Ammon's horn (tissue), 1 donor: ENCODE measurements at places on chromosomes 7 and 10.
A peak's percentile ranks its signal among the peaks of the same experiment; 100 is the strongest.

DNA sequence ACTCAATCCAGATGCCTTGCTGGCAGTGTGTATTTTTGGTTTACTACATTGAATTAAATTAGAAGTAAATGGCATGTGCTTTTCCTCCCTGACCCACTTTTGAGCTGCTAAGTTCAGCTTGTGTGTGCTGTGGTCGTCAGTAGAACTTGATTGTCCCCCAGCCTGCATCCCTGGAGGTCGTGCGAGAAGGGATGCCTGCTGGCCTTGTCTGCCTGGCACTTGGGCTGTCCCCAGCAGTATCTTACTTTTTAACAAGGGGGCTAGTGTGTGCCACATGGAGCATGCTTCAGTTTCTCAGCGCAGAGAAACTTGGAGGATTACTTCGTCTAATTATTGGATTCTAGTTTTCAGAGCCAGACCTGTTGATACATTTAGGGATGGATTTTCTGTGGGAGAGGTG is 80.2 kb downstream of the ADCY1 start:
- DNase-seq, result no peak

DNA sequence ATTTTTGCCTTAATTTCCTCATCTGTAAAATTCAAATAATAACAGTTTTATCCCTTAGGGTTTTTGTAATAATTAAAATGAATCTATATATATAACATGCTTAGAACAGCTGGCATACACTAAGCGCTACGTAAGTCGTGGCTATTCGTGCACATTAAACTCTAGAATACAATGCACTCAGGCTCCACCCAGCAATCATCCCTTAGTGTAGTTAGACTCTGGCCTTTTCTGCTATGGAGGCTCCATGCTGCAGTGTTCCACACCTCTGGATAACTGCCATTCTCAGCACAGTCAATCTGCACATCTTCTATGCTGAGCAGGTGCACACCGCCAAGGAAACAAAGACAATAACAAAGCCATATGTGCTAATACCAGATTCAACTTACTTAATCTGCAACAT is 92.9 kb downstream of the IPMK start:
- DNase-seq, result no peak

DNA sequence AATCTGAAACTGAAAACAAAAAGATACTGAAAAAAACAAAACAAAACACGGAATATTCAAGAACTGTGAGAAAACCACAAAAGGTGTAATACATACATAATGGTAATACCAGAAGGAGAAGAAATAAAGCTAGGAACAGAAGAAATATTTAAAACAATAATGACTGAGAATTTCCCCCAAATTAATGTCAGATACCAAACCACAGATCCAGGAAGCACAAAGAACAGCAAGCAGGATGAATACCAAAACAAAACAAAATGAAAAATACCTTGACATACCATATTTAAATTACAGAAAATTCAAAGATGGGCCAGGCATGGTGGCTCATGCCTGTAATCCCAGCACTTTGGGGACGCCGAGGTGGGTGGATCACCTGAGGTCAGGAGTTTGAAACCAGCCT is 57.7 kb upstream of the PARD3 start:
- no peak for DNase-seq

DNA sequence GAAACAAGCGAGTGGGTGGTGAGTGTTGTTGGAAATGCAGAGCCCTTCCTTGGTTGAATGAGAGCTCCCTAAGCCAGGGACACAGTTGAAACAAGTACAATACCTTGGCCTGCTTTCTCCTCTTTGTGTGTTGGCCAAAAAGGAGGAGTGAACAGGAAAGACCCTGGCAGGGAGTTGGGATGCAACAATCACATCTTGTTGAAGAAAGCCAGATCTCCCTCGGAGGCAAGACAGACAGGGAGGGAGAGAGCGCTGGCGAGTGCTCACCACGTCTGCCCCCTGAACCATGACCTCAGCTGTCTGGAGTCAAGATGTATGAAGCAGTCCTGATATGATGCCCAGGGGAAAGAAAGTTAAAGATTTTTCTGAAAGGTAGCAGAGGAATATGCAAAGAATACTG is 66.8 kb downstream of the ADAM12 start:
- DNase-seq, result no peak

DNA sequence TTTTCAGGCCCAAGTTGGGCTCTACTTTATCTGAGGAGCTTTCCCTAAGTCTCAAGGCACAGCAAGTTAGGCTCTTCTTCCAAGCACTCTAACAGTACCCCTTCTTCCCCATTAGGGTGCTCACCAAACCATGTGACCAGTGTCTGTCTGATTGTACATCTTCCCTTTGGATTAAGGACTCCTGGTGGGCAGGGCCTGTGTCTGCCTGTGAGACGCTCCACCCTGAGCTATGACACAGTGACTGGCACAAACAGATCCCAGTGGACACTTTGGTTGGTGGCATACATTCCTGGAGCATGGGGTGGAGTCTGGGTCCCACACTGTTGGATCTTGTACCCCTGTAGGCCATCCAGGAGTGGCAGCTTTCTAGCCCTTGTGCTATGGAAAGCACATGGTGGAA is 23.8 kb downstream of the PLPP4 start:
- DNase-seq, result no peak

DNA sequence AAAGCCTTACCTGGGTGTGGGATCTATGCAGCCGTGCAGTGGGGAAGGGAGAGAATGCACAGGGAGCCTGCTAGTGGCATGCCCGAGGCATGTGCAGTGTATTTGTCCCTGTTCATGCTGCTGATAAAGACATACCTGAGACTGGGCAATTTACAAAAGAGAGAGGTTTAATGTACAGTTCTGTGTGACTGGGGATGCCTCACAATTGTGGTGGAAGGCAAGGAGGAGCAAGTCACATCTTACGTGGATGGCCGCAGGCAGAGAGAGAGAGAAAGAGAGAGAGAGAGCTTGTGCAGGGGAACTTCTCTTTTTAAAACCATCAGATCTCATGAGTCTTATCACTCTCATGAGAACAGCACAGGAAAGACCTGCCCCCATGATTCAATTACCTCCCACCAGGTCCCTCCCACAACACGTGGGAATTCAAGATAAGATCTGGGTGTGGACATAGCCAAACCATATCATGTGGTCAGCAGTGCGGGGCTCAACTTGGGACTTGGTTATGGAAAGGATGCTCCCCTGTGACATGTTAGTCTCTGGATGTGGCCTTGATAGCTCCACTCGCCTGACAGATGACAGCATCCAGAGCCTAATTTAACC is 128.9 kb downstream of the DOCK1 start:
- DNase-seq, result no peak

GRCh38 chr7:106757846-106758245 is 96.9 kb upstream of the CCDC71L start:
- DNase-seq, result peak; percentile 8

DNA sequence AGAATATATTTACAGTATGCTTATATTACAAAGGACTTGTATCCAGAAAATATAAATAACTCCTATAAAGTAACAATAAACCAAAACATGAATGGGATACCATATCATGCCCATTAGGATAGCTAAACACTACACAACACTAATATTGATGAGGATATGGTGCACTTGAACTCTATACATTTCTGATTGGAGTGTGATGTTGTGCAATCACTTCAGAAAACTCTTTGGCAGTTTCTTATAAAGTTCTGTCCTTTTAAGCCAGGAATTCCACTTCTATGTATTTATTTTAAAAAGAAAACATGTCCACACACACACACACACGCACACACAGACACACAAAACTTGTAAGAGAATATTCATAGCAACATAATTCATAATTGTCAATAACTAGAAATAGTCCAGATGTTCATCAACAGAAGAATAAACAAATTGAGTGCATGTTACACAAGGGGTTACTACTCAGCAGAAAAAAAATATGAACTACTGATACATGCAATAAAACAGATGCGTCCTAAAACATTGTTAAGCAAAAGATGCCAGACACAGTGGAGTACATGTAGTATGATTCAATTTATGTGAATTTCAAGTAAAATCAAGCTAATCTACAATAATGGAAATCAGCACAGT is 416.0 kb downstream of the PLXDC2 start:
- DNase-seq, result no peak

- DNase-seq, result no peak
Measured at GRCh38 chr10:126569513-126570244, 100.8 kb downstream of the C10orf90 start.
